Breast epithelium (tissue), 4 donors: ENCODE measurements at places on chromosomes 6 and 20.

DNA sequence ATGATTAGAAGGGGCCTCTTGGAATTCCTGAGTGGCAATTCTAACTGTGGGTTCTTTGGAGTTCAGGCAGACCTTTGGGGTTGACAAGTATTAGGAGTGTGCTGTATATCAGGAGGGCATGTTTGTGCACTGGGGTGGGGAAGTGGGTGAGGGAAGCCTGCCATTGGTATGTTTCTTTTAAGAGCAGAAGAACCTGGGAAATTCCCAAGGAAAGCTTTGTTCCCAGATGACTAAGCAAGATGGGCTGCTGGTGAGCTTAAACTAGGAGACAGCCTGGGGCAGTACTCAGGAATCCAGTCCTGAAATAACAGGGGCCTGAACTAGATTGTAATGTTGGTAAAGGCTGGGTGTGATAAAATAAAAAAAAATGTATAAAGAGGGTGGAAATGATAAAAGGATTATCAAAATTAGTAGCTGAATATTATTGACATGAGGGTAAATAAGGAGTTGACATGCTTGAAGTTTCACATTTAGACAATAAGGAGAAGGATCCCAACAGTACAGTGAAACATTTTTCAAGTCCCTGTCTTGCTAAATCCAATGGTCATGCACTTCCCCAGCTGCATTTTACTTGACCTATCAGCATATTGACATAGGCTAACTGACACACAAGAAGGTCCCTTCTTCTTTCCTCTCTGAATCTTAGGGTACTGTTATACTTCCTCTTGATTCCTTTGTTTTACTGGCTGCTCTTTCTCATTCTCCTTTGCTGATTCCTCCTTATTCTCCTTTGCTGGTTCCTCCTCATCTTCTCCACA, 18.4 kb upstream of the IFNGR1 start:
- no peak for DNase-seq

- no peak for DNase-seq
Observed at GRCh38 chr6:158175111-158175510, 7.0 kb downstream of the GTF2H5 start.

DNA sequence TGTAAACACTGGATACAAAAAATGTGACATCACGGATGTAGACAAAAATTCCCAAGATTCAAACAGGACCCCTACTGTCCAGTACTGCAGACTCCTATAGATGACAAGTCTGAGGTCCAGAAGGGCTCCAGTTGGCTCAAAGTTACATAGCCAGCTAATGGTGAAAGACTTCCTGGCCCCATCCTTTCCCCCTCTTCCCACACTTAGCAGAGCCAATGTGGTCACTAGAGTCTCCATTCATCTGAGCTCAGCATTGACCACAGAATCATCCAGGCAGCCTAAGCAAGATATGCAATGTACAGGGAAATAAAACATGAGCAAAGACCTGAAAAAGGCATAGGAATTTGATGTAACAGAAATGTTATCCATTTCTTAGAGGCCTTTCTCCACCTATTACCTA, 180.5 kb downstream of the ADAT2 start:
- DNase-seq: no peak

- no peak for DNase-seq
Observed at GRCh38 chr6:3419624-3420272, 37.1 kb downstream of the SLC22A23 start.

GRCh38 chr6:139699911-139700310, 325.5 kb upstream of the CITED2 start:
- DNase-seq: no peak

GRCh38 chr20:45055056-45055455, 45.9 kb downstream of the KCNS1 start:
- DNase-seq: no peak

- no peak for DNase-seq
Observed at GRCh38 chr6:125379174-125379573, 77.4 kb upstream of the HDDC2 start.
